ENCODE measurements at places on chromosomes 11 and 22. TPM values are rescaled to one million over a fixed set of nuclear protein-coding genes. Genes with fewer than 3 reads are reported as not detected.

PGA3 gene
- 0.10 TPM for polyA plus RNA-seq

JRKL gene
- polyA plus RNA-seq: 21.4 TPM

PLAAT5 gene
- polyA plus RNA-seq: 1.3 TPM

SCN2B gene
- 4.9 TPM for polyA plus RNA-seq

SOX10 gene
- 0.53 TPM for polyA plus RNA-seq

GRM5 gene
- 0.04 TPM for polyA plus RNA-seq

KRTAP5-2 gene
- not detected for polyA plus RNA-seq

CRYBB1 gene
- 0.63 TPM for polyA plus RNA-seq

OR5B21 gene
- not detected for polyA plus RNA-seq

PDGFB gene
- polyA plus RNA-seq: 18.3 TPM

TSKU gene
- polyA plus RNA-seq: 23.0 TPM

Measured in right lung (tissue), 10 donors.